ENCODE measurements at places on chromosomes 16 and 17.
A peak's percentile ranks its signal among the peaks of the same experiment; 100 is the strongest.

DNA sequence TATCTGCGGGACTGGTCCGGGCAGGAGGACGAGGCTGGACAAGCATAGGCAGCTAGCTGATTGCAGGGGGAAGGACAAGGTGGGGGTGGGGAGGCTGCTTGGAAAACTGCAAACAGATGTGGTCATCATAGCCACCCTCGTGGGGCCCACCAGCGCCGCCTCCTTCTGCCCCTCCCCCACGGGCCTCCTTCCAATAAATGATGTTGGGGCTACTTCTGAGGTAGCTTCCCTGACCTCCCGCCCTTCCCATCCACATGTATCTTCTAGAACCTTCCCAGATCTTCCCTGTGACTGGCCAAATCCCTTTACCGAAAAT lies 12.3 kb upstream of the CDC42EP4 start:
- DNase-seq = no peak

GRCh38 chr16:79599256-79599836 lies 1.2 kb downstream of the MAF start:
- no peak for DNase-seq

GRCh38 chr16:12193692-12194091 lies 217.2 kb downstream of the SNX29 start:
- DNase-seq = no peak

DNA sequence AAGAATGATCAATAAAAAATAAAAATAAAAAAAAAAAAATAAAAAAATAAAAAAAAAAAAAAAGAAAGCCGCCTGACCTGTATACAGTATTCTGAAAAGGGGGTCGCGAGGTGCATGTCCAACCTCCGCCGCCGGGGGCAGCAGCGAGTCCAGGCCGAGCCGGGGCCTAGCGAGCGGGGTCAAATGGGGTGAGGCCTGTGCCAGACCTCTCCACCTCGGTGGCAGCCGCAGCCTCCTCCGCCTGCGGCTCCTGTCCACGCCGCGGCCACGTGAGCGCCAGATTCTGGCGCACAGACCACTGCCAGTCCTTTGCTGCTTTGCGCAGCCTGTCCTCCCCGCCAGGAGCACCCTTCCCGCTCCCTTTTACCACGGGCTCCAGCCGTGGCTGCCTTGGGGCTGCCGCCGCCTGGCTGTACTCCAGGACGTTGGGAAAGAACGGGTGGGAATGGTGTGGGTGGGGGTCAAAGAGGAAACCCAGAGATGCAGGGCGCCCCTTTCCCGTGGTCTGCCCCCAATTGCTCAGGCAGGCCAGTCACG lies 2.4 kb upstream of the BCKDK start:
- peak; percentile 66 for DNase-seq

DNA sequence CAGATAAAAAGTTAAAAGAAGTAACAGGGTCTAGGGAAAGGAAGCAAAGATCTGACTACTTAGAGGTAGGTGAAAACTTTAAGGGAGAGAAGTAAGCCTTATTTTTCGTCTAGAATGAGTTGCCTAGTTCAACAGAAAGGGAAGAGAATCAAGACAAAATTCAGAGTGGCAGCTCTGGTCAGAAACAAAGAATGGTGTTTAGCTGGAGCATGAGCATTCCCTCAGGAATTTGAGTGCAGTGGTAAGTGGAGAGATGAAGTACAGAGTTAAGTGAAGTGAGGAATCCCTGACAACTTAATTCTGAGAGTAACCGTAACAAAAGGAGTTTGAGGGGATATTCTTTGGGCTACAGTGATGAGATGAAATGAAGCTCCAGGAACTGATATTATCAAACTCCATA lies 11.5 kb downstream of the SMG6 start:
- DNase-seq = no peak

GRCh38 chr17:57257895-57258851 lies 1.9 kb downstream of the MSI2 start:
- no peak for DNase-seq

GRCh38 chr16:86573215-86573614 lies 5.1 kb upstream of the FOXL1 start:
- no peak for DNase-seq

- DNase-seq = no peak
Observed at GRCh38 chr16:8855051-8855786, 13.6 kb downstream of the CARHSP1 start.

DNA sequence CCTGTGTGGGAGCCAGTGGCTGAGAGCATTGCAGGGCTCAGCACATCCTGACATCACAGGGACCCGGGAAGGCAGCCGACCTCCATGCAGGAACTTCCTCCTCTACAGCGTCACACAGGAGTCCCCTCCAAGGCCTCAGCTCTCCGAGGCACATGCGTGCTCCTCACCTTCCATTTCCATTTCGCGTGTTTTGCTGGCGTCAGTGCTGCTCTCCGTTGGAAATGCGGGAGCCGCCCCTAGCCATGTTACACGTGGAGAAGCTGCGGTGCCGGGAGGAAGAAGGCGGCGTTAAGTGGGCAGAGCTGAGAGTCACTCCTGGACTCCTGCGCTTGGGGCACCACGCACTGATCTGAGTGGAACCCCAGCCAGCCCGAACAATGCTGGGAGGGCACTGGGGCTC lies 25.2 kb upstream of the CRISPLD2 start:
- no peak for DNase-seq
